ENCODE measurements at places on chromosomes 6 and 20. TPM values are rescaled to one million over a fixed set of nuclear protein-coding genes. Genes with fewer than 3 reads are reported as not detected.

DNA sequence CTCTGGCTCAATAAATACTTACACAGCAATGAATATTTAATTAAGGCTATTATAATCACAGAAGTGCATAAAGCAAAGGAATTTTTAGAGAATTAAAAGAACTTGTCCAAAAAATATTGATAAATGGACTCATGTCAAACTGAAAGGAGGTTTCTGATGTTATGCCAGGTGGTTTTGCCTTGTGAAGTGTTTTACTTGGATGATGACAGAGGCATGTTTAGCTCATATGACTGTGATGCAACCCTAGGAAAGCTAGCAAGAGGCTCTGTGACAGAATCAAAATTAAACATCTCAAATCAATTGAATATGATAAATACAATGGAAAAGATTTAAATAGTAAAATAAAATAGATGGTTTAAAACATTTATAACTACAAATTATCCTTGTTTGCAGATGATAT is 137.3 kb downstream of the TMEM200A start:
- H3K36me3 ChIP-seq: no peaks in the 10 kb centered on the region
- H3K27ac ChIP-seq: no peak overlapping the region
- H3K4me1 ChIP-seq: peaks cover 11% of the 10 kb centered on the region
- H3K4me3 ChIP-seq: no peak overlapping the region
- no peak for DNase-seq

GRCh38 chr6:30073489-30074235 is 1.9 kb downstream of the RNF39 start:
- H3K4me1 ChIP-seq: peaks cover 64% of the 10 kb centered on the region
- no peak overlapping the region for H3K27ac ChIP-seq
- no peak for DNase-seq

- peaks cover 29% of the 10 kb centered on the region for H3K27me3 ChIP-seq
- H3K4me1 ChIP-seq: no peaks in the 10 kb centered on the region
- DNase-seq: no peak
- H3K36me3 ChIP-seq: no peaks in the 10 kb centered on the region
Measured at GRCh38 chr20:45257711-45258110, 3.3 kb upstream of the SLPI start.

- H3K27me3 ChIP-seq: no peaks in the 10 kb centered on the region
- peak; percentile 15 for DNase-seq
- H3K27ac ChIP-seq: peak overlapping the region; percentile 99
- peaks cover 75% of the 10 kb centered on the region for H3K4me1 ChIP-seq
- H3K4me3 ChIP-seq: peak overlapping the region; percentile 64
Measured at GRCh38 chr6:137874204-137875057, 7.4 kb downstream of the TNFAIP3 start.

DNA sequence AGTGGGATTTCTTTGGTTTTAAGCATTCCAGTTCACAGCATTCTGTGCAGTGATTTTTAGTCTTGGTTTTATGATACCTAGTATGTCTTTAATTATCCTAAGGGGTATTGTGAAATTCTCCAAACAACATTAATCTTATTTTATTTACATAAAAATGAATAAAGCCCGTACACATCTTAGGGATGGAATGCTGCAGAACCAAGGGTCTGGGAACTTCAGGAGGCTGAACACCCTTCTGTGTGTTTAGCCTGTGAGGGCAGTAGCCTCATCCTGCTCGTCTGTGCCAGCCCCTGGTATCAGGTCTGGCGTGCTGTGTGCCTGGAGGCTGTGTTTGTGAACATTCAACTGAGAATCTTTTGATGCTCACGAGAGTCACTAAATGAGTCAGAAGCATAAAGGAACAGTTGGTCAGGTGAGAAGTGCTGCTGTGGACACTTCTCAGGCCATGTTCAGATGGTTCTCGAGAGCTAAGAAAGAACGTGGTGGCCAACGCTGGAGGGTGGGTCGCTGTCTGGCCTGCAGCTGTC is 25.2 kb upstream of the C20orf204 start:
- no peak overlapping the region for H3K27ac ChIP-seq
- peaks cover 23% of the 10 kb centered on the region for H3K4me1 ChIP-seq
- no peak for DNase-seq
- H3K27me3 ChIP-seq: no peaks in the 10 kb centered on the region
- H3K36me3 ChIP-seq: peaks cover 46% of the 10 kb centered on the region

GRCh38 chr20:40339661-40340449 is 349.2 kb downstream of the MAFB start:
- no peak for DNase-seq
- peaks cover 18% of the 10 kb centered on the region for H3K36me3 ChIP-seq
- H3K4me1 ChIP-seq: no peaks in the 10 kb centered on the region
- H3K4me3 ChIP-seq: no peak overlapping the region

- no peaks in the 10 kb centered on the region for H3K36me3 ChIP-seq
- H3K27me3 ChIP-seq: peaks cover 12% of the 10 kb centered on the region
- H3K4me3 ChIP-seq: no peak overlapping the region
Measured at GRCh38 chr20:40192529-40192928, 496.5 kb downstream of the MAFB start.

- H3K27ac ChIP-seq: peak overlapping the region; percentile 89
- no peaks in the 10 kb centered on the region for H3K27me3 ChIP-seq
- H3K4me3 ChIP-seq: no peak overlapping the region
- peaks cover 45% of the 10 kb centered on the region for H3K36me3 ChIP-seq
- peaks cover 67% of the 10 kb centered on the region for H3K4me1 ChIP-seq
- DNase-seq: no peak
Measured at GRCh38 chr20:36926653-36927200, 24.8 kb downstream of the SAMHD1 start.

Gene TTBK1
- not detected for total RNA-seq

Gene RBCK1
- total RNA-seq: 116 TPM

Gene SFT2D1
- 28.5 TPM for total RNA-seq

Measured in naive thymus-derived CD8-positive, alpha-beta T cell (primary cell).